ENCODE measurements at places on chromosomes 5 and 9.

DNA sequence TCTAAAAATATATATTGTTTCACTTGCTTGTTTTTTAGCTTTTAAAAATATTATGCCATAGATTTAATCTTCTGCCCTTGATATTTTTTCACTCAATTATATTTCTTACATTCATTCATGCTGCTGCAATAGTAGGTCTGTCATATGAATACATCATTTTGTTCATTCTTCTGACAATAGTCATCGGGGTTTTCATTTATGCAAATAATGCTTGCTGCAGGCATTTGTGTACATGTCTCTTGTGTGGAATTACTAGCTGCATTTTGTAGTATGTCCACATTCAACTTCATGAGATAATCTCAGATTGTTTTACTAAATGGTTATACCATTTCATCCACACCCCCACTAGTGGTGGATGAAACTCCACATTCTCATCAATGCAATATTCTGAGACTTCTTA, 5.3 kb upstream of the PLPP1 start:
- no peak for DNase-seq

DNA sequence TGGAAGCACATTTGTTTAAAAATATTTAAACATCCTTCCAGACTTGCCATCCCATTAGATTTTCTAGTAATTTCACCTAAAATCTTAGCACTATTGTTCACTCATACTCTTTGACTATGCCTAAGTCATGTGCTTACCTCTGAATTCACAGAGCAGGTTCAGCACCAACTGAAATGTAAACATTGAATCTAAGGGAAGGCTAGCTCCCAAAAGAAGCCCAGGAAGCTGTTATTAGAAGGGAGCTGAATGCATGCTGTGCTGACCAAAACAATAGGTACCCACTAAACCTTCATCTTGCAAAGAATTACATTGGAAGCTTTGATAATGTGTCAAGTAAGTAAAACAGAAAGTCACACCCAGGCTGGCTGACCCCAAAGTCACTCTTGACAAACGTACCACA, 571.3 kb downstream of the GABRG2 start:
- DNase-seq: no peak

DNA sequence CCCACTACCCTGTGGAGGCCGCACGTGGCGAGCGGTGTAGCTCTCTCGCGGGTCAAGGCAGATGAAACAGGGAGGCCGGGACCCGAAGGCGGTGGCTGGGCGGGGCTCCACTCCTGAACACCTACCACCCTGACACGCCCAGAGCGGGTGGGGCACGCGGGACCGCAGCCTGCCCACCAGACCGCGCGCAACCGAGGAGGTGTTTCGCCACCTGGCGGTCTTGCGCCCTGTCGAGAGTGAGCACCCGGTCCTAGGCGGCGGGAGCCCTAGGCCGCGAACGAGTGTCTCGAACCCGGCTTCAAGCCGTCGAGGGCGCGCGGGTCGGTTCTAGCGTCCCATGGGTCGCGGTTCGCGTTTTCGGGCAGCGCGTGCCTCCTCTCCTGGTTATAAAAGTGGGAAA, 2.2 kb upstream of the EXOSC3 start:
- DNase-seq: no peak

GRCh38 chr5:180590543-180591310, 572 bp downstream of the SCGB3A1 start:
- no peak for DNase-seq

GRCh38 chr5:134041570-134042411, 37.0 kb upstream of the VDAC1 start:
- no peak for DNase-seq

DNA sequence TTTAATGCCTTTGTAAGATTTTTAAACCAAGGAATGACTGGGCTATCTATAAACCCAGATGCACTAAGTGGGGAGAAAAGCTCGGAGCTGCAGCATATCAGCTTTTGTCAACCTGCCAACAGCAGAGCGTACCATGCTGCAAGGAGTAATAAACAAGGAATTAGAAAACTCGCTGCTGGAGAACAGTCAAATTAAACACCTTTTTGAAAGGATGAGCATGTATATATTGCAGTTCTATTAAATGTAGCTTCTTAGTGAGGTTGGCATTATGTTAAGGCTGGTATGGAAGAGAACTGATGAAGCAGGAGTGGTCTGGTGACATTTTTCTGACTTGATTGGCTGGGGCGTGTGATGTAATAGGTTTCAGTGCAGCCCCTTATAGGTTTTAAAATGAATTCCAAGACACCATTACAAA, 74.7 kb downstream of the PIK3R1 start:
- no peak for DNase-seq

GRCh38 chr5:146213210-146213826, 9.9 kb downstream of the RBM27 start:
- no peak for DNase-seq

- DNase-seq: no peak
Measured at GRCh38 chr5:156686796-156687195, 163.3 kb upstream of the PPP1R2B start.

GRCh38 chr9:113417370-113417769, 6.8 kb downstream of the C9orf43 start:
- DNase-seq: no peak

GRCh38 chr9:135901031-135901758, 6.2 kb downstream of the CAMSAP1 start:
- DNase-seq: no peak

GRCh38 chr5:146758938-146759337, 119.6 kb downstream of the PPP2R2B start:
- DNase-seq: no peak

DNA sequence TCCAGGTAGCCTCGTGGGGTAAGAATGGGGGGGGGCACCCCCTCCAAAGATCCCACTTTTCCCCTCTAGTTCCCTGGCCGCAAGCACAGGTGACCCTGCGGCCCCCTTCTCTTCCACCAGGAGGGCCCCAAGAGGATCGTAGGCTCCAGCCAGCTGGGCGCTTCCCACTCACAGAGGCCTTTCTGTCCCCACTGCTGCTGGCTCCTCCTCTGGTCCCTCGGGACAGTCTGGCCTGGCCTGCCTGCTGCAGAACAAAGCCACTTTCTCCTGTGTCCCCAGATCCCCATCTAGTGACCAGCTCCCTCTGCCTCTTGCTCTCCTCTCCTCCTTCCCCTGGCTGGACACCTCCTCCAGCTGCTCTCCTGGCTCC, 534 bp upstream of the SAPCD2 start:
- no peak for DNase-seq

- no peak for DNase-seq
Measured at GRCh38 chr9:92158097-92158601, 42.9 kb upstream of the SPTLC1 start.

- DNase-seq: no peak
Measured at GRCh38 chr5:168570490-168571328, 8.5 kb downstream of the PANK3 start.

DNA sequence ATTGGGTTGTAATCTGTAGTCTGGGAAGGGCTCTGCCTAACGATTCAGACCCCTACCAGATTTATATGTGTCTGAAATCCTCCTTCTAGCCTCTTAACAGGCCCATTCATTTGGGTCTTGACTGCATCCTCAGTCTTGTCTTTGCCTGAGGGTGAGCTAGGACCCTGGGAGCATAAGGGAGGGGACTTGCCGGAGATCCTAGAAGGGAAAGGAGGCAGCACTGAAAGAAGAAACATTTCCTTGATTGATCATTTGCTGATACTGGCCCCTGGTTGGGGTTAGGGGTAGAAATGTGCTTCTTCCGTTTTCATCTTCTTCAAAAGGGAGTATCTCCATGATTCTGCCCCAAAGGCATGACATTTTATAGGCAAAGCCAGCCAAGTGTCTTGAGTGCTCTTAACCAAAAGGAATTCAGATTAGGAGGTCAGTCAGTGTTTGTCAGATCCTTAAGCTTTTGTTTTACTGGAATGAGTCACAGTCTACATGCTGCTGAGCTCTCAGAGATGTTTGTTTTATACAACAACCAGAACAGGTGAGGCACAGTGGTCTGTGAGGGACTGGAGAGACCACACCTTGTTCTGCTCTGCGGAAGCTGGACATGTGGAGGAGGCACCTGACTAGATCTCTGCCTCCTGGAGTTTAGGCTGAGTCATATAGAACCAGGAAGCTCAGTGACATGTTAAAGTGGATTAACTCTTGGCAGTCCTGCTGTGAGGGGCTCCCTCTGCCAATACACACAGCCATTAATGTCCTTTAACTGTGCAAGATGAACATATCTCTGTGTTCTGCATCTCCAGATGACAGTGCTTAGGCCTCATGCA, 37.7 kb downstream of the PCDHAC2 start:
- no peak for DNase-seq

DNA sequence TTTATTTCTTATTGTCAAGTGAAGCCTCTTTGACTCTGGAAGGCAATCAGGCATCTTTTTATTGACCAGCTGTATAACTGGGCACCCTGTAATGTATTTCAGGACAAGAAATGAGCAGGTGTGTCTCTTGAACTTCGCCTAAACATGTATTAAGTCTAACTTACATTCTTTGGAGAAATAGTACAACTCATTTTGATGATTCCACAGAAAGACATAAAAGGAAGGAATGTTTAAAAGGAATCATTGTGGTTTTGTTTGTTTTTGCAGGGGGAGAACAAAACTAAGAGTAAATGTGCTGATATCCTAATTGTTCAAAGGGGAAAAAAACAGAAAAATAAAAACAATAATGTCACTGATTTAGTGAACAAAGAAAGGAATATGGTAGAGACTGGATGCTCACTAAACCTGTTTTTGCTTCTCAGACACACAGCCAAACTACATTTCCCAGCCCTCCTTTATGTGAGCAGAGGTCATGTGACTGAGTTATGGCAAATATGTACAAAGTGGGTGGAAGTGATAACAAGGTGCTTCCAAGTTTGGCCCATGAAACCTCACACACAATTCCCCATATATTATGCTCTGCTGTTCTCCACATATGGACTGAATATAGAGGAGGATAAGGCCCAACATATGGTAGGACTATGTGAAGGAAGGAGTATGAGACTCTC, 150.6 kb upstream of the ACOT12 start:
- no peak for DNase-seq

GRCh38 chr9:116639251-116639741, 47.8 kb upstream of the TRIM32 start:
- DNase-seq: no peak

GRCh38 chr9:95815133-95815532, 60.4 kb upstream of the ERCC6L2 start:
- DNase-seq: no peak

GRCh38 chr5:14732991-14733390, 68.5 kb downstream of the OTULIN start:
- no peak for DNase-seq

DNA sequence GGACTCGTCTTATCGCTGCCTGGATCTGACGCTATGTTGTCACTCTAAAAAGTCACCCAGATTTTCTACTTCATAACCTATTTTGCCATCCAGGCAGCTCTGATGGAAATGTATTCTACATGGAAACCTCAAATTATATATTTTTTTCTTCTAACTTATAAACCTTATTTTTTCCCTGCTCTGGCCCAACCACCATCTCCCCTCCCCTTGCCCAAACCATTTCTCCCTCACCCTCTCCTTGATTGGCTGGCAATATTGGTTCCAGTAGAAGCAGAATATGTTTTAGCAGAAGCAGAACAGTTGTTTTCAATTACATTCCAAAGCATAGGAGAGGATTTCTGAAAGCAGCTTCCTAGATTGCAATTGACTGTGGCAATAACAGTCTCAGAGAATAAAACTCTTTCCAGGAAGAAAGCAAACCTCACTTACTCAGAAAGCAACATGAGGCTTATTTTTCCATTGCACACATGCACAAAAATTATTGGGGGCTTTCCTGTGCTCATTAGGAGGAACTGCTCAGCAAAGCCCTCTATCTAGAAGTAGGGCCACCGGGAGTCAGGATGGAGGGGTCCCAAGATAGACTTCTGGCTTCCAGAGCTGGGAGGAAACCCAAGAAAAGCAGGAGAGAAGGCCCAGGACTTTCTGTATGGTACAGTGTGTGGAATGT, 191.8 kb downstream of the ESM1 start:
- no peak for DNase-seq

- DNase-seq: peak; percentile 35
Measured at GRCh38 chr9:613771-614347, 227.6 kb upstream of the DMRT1 start.

DNA sequence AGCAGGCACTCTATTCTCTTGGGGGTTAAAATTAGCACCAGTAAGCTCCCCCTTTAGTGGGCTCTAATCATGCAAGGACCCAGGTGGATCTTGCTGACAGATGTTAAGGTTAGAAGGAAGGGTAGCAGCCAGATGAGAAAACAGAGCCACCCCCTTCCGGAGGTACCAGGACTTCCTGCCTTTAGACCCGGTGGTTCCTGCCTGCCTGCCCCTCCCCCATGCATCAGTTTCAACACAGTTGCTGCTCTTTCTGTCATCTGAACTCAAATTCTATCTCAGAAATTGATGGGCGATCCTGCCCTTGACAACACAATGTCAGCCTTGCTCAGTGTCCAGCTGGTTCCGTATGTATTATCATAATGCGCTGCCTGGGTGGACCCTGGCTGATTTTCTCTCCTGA, 287.3 kb downstream of the EBF1 start:
- peak; percentile 29 for DNase-seq

- DNase-seq: no peak
Measured at GRCh38 chr5:171762021-171762608, 23.5 kb upstream of the SMIM23 start.

DNA sequence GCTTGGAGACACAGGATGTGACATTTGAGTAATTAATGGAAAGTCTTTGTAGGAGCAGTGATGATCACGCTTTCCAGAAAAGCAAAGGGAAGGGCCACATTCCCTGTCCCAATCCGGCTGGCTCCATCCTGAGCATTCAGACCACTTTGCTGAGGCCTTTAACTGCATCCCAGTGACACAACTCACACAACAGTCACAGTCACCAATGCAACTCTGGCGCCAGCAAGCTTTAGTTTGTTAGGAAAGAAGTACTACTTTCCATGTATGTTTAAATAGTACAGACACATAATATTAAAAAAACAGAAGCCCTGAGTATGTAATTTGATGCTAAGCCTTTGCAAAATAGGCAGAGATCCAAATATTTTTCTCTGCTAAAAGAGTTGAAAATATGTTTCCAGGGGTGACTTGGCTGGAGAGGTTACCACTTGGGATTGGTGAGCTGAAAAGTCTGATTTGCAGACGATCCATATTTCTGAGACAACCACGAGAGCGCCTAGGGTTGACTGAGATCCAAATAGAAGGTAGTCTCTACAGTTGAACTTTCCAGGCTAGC, 31.7 kb upstream of the GAS1 start:
- no peak for DNase-seq

- DNase-seq: no peak
Measured at GRCh38 chr9:70427161-70427945, 12.9 kb upstream of the KLF9 start.

Data from activated T-cell treated with anti-CD3 and anti-CD28 coated beads, Interleukin-2, amount 50 U/mL, for 1 hour (primary cell).